ENCODE measurements at places on chromosomes 3 and 15.

GRCh38 chr3:128872744-128873143, 6.7 kb upstream of the ACAD9 start:
- no peak for DNase-seq

- DNase-seq, result no peak
Observed at GRCh38 chr3:150345021-150345538, 63.0 kb upstream of the TSC22D2 start.

GRCh38 chr3:43013743-43014155, 34.6 kb downstream of the GASK1A start:
- no peak for DNase-seq

DNA sequence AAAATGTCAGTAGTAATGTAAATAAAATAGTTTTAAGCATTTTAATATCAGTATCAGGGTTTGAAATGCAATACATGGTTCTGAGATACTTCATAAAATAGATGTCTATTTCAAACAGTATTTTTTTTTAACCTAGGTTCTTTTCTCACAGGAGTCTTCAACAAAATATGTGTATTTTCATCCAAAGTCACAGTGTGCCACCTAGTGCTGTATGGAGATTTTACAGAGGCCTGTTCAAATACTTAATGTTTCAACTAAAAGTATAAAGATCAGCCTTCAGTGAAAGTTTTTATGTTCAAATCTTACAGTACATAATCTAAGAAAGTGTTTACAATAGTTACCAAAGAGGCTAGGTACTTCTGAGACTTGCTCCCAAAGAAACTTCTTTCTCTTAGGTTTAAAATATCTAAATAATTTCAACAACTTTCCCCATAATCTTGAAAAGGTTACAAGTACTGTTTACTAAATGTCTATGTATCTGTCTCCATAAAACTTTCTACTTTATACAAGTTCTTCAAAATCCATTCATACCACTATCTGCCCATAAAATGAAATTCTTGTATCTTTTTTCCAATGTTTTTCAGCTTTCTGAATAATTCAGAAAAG, 38.3 kb downstream of the SCAPER start:
- DNase-seq, result no peak

DNA sequence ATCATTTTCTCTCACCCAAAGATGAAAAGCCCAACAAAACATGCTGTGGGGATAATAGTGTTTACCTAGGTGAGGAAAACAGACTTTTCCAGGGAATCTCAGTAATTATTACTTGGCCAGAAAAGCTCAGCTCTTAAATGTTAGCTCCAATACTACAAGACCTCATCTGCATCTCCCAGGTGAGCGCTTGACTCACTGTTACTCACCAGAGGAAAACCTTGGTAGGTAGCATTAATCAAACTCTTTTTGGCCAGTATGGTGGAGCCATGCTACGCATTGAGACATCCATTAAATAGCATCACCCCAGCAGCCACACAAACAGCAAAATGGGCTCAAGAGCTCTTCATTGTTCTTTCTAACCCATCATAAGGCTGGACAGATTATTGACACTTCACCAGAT, 99.0 kb downstream of the TIGIT start:
- DNase-seq, result no peak

DNA sequence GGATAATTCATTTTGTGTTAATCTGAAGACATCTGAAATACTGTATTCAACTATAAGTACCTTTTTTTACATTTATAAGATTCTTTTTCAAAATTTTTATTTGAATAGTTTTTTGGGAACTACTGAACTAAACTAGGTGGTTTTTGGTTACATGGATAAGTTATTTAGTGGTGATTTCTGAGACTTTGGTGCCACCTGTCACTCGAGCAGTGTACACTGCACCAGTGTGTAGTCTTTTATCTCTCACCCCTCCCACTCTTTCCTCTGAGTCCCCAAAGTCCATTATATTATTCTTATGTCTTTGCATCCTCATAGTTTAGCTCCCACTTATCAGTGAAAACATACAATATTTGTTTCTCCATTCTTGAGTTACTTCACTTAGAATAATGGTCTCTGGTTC, 57.6 kb downstream of the CD86 start:
- DNase-seq, result no peak

DNA sequence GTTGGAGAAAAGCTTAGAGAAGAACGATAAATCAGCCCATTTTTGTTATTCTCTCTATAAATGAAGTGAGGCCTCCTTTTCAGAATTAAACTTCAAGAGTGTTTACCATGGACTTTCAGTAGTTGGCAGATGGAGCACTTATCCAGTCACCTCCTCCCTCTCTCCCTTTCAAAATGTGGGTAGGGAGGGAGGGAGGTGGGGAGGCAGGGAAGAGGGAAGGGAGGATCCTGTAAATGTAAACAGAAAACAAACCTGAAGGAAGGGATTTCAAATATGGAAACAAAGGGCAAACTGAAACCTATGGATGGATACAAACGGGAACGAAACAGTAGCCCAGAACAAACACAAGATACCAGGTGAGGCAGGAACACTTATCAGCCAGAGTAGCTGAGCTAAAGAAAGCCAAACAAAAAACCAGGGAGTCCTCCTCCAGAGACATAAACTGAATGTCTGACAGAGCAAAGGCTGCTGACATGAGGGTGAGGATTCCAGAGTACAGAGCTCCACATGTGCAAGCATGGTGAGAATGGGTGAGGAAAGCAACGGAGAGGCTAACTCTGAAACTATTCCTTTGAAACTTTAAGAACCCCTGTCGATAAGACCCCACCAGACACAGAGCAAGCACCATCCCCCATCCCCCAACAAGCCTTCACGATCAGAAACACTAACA, 41.0 kb upstream of the GP5 start:
- no peak for DNase-seq

DNA sequence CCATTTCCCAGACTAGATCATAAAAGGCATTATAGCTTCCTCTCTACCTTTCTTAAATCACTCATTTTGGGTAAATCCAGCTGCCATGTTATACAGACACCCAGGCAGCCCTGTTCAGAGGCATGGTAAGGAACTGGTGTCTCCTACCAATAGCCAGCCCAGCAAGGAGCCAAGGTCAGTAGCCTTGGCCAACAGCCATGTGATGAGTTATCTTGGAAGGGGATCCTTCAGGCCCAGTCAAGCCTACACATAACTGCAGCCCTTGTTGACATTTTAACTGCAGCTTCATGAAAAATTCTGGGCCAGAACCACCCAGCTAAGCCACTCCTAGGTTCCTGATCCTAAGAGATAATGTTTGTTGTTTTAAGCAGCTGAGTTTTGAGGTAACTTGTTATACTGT, 29.0 kb upstream of the ZMAT3 start:
- DNase-seq, result no peak

DNA sequence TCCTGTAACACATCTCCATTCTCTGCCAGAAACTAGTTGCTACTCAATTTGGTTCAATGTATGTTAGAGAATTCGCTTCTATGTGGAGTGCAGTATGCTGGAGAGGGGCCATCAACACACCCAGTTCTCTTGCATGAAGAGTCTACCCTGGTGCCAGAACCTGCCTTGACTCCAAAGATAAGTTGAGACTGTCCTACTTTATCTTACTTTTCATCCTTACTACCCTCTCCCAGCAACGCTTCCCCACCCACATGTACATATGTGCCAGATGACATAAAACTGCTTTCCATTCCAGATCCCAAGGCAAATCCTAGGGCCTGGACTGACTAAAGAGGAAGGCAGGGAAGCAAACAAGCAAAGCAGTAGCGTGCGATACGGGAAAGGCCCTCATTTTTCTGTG, 442.6 kb upstream of the THRB start:
- DNase-seq, result no peak

DNA sequence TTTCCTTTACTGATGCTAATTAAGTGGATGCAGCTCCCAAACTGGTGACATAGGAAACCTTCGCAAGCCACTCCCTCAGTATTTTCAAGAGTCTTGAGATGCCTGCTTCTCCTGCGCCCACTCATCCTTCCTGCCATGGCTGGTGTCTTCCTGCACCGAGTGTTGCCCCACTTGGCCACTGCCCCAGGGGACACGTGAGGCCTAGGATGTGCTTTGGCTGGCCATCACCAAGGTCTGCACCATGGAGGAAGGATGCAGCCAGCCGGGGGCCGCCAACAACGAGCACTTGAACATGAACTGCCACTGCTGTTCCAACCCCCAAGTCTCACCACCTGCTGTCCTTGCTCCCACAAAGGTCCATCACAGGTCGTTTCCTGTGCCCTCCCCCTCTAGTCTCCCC, 34.1 kb downstream of the EPHB3 start:
- no peak for DNase-seq

DNA sequence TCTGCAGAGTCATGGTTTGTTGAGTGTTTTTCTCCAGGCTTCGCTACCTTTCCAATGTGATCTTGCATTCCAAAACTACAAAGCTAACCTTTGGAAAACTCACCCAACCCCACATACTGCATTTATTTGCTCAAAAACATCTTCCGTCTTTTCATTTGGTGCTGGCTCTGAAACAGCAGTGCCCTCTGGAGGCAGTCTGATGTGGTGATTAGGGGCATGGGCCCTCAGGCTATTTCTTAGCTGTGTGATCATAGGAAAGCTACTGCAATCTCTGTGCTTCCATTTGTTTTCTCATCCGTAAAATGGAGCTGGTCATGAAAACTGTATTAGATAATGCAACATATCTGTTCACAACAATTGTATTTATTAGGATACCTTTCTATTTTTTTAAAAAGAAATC, 47.0 kb downstream of the MTHFS start:
- DNase-seq, result peak; percentile 2

DNA sequence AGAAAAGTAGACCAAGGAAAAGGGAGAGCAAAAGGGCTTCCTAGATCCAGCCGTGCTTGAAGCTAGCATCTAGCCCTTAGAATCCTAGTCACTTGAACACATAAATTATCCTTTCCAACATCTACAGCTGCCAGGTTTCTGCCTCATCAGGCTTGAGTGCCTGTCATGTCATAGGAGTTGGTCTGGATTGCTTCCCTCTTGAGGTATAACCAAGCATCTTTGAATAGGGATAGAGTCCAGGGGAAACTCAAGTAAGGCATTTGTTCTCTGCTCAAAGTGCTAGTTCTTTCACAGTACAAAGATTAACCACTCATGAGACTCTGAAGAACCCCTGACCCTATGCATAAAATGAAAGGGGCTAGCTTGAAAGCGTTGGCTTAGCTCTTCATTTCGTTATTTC, 72.3 kb downstream of the SLCO3A1 start:
- no peak for DNase-seq

DNA sequence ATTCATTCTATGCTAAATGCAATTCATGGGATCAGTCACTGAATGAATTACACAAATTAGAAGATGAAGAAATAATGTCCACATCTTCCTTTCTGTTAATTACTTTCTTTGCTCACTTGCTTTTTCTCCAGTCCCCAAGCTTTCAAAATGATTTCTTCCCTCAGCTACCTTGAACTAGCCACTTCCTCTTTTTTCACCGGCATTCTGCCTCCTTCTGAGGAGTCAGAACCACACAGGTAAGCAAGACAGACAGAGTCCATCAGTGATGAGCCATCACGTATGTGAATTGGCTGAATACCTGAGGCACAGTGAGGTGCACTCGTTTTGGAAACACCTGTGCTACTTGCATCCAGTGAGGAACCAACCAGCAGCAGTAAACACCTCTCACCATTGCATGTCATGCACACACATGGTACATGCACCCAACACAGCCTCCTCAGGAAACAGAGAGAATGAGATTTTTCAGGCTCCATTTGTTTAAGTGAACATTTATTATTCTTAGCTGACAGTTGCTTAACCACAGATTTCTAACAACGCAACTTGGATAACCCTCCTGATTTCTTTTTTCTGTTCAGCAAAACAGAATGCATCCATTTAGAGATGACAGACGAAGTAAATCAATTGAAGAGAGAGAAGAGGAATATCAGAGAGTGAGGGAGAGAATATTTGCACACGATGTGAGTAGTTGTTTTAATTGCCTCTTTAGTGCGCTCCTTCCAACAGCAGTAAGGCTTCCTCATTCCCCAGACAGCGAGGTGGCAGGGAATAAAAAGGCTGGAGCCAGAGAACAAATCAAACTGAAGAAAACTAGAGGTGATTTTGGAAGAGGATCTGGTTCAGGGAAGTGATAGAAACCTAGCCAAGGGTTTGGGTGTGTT, 69.3 kb downstream of the ARPP21 start:
- DNase-seq, result no peak

DNA sequence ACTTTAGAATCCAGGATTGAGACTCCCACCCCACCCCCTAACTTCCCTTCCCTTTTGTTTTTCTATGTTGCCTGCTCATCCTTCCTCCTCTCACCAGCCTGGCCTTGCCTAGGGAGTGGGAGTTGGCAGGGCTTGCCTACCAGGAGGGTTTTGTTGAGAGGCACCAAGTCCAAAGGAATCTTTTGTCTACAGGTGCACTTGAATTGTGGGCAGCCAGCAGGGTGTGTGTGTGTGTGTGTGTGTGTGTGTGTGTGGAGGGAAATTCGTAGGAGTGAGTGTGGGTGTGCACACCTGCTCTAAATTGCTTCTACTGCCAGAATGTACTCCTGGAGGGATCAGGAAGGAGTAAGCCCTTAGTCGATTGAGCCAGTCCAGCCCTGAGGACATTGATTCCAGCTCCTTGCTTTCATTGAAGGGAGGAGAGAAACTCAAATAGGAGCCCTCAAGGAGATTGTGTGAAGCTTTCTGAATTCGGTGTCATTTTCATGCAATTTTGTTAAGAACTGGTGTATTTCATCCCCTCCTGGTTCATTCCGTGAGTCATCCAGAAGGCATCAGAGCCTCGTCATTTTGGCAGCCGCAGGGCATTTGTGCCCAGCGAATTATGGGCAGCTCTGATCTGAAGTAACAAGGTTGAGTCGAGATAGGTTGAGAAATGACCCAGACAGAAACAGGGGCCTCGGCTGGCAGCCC, 112.1 kb downstream of the SLCO3A1 start:
- no peak for DNase-seq

- no peak for DNase-seq
Observed at GRCh38 chr3:159803459-159803858, 185.2 kb upstream of the IL12A start.

GRCh38 chr3:194142156-194142910, 6.4 kb downstream of the HES1 start:
- no peak for DNase-seq

GRCh38 chr3:31768479-31769125, 212.5 kb downstream of the OSBPL10 start:
- peak; percentile 52 for DNase-seq

GRCh38 chr3:64493149-64493548, 194.7 kb downstream of the ADAMTS9 start:
- no peak for DNase-seq

DNA sequence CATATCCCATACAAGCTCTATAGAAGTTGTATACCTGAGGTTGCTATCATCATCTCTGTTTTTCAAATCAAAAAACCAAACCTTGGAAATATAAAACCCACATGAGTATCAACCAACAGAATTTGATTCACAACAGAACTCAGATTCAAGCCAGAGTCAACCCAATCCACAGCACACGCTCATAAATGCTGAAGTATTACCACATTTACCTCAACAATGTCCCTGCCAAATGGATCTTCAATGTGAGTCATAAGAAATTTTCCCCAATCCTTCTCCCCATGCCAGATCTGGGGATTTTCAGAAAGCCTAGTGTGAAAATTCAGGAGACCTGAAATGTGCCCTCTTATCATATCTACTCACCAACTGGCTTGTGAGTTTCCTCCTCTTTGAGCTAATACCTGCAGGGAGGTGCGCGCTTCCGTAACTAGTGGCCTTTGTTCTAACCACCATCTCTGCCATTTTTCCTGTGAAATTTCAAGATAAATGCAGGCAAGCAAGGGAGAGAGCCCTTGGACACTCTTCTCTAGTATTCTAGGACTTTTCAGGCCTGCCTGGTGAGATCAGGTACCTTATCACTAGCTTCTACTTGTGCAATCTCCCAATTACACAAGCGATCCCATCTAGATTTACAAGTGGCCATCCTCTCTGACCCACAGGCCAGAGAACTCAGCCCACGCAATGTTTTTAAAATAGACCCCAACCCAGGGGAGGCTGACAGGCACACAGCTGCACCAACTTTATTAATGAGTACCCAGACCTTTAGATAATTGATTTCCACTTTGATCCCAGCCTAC, 1076.9 kb upstream of the CFAP20DC start:
- no peak for DNase-seq

Data from CD4-positive, alpha-beta T cell treated with Interleukin-15 for 4 hours (primary cell).